PC-9 (cell line): ENCODE measurements at places on chromosomes 1 and 21. TPM values are rescaled to one million over a fixed set of nuclear protein-coding genes. Genes with fewer than 3 reads are reported as not detected.
A peak's percentile ranks its signal among the peaks of the same experiment; 100 is the strongest.

Gene PGBD5
- not detected in 2 replicates for total RNA-seq

Gene CENPF
- total RNA-seq = 102 and 156 TPM in 2 replicates

Gene CCNL2
- total RNA-seq = 162 and 183 TPM in 2 replicates

Gene THEM5
- not detected in 2 replicates for total RNA-seq

Gene MATN1
- 0.37 and 0.50 TPM in 2 replicates for total RNA-seq

Gene NEK2
- total RNA-seq = 56.0 and 60.5 TPM in 2 replicates

Gene C1orf210
- total RNA-seq = 23.3 and 29.3 TPM in 2 replicates

DNA sequence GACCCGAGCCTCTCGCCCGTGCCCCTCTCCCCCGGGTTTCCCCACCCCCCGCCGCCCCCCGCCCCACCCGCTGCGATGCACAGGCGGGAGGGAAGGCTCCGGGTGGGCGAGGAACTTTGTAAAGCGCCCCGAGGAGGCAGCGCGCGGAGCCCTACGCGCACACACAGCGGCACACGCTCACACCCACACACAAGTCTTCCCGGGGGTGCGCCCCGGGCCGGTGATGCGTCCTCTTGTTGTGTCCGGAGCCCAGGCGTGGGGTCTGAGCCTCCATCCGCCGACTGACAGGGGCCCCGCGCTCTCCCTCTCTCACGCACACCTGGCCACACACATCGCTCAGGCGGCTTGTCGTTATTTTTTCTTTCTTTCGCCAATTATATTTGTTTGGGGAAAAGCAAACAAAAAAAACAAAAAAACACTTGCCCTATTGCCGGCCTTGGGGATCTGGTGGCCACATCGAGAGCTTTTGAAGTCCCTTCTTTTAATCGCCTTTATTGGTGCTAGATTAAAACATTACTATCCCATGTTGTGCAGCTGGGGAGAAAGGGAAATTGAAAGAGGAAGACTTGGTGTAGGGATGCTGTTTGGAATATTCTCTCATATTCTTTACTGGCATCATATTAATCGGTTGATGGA lies 770 bp downstream of the NTNG1 start:
- DNase-seq = no peak

DNA sequence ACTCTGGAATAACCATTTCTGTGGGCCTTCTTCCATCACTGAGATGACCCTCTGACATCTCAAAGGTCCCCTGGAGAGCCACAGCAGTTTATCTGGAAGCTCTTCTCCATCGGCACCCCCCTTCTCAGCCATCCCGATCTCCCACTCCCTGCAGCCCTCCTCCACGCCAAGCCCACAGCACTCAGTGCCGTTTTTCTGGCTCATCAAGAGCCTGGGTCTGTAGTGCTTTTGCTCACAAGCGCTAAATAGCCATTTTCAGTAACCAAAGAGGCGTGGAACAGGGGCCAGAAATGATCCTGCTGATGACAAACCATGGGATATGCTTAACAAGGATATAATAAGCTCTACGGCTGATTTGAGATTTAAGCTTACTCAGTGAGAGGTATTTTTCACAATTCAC lies 17.6 kb downstream of the SEC16B start:
- no peak for DNase-seq

- DNase-seq = peak; percentile 68
Measured at GRCh38 chr1:221743416-221744208, 1.7 kb upstream of the DUSP10 start.

DNA sequence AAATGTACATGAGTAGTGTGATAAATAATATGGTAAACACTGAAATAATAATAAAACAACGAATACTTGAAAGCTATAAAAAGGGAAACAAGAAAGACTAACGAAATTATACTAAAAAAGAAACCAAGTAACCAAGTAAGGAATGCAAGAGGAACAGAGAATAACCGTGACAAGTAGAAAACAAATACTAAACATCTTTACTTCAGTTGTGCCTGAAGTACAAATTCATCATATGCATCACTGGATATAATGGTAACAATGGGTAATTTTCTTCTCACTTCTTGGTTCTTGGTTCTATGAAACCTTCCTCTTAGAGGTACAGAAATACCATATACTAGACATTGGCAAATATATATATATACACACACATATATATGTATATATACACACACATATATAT lies 1093.6 kb upstream of the B3GALT2 start:
- no peak for DNase-seq

GRCh38 chr1:36743286-36744005 lies 260.7 kb upstream of the CSF3R start:
- DNase-seq = no peak

DNA sequence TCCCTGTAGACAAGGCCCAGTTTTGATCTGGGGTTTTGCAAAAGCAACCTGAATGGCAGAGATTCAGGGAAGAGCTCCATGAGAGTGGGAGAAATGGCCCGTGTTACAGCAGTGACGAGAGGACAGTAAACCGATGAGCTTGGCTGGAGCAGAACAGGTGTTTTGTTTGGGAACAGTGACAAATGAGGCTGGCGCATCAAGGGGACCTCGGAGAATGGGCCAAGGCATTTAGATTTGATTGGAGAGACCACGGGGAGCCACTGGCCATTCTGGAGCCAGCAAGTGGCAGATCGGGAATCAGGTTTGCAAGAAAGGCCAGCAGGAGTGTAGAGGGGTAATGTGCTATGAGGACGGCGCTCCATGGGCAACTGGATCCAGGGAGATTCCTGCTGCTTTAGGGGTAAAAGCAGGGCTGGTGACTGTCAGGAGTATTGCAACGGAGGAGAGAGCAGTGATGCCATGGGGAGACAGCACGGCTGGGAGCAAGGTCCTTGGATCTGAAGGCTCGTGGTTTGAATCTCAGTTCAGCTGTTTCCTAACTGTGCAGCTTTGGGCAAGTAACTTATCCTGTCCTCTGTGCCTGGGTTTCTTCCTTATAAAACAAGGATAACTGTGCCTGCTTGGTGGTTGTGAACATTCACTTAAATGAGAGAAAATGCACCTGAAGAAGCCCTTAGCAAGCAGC lies 9.9 kb upstream of the KLHDC7A start:
- no peak for DNase-seq

DNA sequence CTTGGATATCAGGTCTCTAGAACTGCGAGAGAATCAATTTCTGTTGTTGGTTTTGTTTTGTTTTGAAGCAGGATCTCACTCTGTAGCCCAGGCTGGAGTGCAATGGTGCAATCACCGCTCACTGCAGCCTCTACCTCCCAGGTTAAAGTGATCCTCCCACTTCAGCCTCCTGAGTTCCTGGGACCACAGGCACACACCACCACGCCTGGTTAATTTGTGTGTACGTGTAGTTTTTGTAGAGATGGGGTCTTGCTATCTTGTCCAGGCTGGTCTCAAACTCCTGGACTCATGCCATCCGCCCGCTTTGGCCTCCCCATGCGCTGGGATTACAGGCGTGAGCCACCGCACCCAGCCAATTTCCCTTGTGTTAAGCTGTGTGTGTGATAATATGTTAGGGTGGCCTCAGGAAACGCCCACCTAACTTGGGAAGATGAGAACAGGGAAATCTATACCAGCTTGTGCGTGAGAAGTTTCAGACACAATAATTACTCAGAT lies 109.6 kb downstream of the SIK1 start:
- no peak for DNase-seq

DNA sequence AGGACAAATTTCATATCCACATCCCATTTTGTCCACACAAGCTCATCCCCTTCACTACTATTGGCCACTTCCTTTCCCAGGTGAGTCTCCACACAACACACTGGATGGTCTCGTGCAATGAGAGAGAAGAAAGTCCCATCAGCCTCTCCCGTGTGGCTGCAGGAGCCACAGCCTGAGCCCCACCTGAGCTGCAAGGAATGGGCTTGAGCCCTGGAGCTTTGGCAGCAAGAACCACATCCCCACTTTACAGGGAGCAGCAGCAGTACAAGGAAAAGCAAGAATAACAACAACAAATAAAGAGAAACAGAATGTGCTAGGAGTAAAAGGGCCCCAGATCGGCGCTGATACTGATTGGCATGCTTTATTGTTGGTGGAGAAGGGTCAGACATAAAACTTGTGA lies 117.7 kb downstream of the TPTE start:
- DNase-seq = no peak

- DNase-seq = no peak
Measured at GRCh38 chr1:3827813-3828307, 29.2 kb downstream of the CEP104 start.

DNA sequence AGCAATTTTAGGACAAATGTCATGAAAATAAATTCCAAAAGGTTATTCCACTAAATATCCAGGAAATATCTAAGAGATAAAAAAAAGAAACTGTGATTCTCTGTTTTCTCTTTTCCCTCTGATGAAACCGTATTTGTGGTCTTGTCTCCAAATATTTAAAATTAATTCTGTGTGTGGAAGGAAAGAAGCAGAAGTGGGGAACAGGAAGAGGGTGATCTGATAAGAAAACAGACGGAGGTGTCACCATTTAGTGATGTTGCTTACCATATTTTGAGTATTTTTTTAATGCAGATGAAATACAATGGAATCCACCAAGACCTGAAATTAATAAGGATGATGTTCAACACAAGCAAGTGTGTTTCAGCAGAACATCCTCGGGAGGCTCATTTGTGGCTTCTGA lies 29.6 kb downstream of the CLCA1 start:
- no peak for DNase-seq

DNA sequence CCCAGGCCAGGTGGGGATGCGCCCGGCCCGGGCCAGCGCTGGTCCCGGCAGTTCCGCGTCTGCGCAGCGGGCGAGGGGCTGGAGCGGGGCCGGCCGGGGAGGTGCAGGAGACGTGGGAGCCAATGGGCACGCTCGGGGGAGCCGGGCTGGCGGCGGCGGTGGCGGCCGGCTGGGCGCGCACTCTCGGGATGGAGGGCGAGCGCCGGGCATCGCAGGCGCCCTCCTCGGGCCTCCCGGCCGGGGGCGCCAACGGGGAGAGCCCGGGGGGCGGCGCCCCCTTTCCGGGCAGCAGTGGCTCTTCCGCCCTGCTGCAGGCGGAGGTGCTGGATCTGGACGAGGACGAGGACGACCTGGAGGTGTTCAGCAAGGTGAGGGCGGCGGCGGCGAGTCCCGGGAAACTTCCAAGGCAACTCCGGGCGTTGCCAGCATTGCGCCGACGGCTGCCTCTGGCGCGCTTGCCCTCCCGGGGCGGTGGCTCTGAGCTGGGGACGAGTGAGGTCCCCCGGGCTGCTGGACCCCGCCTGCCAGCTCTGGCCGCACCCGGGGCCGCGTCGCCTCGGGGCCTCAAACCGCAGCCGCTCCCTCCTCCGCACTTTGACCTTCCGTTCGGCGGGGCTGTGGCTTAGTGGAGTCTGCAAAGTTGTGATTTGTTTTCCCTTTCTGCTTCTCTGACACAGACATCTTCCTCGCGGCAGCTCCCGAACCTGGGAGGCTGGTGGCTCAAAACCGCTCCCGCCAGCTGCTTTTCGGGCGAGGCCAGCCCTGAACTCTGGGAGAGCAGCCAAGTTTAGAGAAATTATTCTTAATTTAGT lies at the start of gene SNX7:
Gene SNX7 (plus strand): TSS at position 178 of the 812 bp plus-strand sequence. CDS start 11 bp downstream, at position 189.
- peak; percentile 67 for DNase-seq

DNA sequence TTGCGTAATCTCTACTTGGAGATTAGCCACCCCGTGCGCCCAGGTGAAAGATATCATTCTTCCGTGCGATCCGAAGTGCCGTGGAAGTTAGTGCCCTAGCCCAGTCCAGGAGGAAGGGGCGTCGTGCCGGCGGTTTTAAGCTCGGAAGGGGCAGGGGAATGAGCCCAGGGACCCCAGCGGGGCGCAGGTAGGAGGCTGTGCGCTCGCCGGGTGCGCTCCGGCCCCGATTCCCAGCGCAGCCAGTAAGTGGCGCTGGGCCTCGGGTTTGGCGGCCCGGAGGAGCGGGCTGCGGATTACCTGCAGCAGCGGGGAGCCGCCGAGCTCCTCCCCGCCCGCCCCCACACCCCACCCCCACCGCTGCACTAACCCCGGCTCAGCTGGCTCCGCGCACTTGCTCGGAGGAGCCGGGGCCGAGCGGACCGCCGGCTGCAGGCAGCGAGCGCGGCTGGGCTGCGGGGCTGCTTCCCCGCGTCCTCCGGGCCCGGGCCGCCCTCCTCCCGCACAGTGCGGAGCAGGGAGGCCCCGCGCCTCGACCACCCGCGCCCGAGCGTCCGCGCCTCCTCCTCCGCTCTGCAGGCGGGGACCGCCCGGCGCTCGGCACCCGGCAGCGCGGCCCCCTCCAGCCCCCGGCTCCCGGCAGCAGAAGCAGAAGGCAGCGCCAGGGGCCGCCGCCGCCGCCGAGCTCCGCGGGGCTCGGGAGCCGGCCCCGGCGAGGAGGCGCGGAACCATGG lies at the start of gene RYR2:
Gene RYR2 (plus strand): TSS at position 390 of the 731 bp plus-strand sequence. CDS start 338 bp downstream, at position 728.
- no peak for DNase-seq

- no peak for DNase-seq
Measured at GRCh38 chr1:196593955-196594354, 14.3 kb downstream of the KCNT2 start.

DNA sequence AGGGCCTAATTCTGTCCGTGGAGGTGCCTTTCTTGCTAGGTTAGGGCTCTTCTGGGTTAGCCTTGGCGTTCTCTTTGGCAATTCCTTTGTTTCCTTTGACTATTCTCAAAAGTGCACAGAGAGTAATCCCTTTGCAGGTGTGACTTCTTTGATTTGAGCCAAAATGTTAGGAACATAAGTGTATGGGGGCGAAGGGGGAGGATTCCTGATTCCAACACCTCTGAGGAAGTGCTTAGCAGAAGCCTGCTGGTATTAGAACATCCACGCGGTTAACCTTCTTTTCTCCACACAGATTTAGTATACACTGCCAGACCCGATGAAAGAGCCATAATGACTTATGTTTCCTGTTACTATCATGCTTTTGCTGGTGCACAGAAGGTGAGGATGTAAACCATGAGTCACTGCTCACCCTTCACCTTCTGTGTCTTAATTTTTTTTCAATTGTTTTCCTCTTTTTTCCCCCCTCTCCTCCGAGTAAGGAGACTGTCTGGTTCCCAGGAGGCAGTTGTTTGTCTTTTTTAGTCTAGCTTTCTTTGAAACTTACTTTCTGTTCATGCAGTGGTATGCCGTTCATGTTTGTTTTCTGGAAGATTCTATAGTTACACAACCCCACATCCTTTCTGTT lies 48.0 kb downstream of the ACTN2 start:
- DNase-seq = no peak
